ENCODE measurements at places on chromosomes 3 and 15.

- no peak for DNase-seq
These were observed 51.5 kb downstream of the MGLL start for GRCh38 chr3:127770671-127771355.

- no peak for DNase-seq
These were observed 38.4 kb downstream of the TLNRD1 start for GRCh38 chr15:81038975-81039607.

GRCh38 chr3:132368962-132369361, 48.3 kb upstream of the DNAJC13 start:
- DNase-seq = no peak

GRCh38 chr3:180265551-180265950, 228.8 kb upstream of the PEX5L start:
- DNase-seq = no peak

DNA sequence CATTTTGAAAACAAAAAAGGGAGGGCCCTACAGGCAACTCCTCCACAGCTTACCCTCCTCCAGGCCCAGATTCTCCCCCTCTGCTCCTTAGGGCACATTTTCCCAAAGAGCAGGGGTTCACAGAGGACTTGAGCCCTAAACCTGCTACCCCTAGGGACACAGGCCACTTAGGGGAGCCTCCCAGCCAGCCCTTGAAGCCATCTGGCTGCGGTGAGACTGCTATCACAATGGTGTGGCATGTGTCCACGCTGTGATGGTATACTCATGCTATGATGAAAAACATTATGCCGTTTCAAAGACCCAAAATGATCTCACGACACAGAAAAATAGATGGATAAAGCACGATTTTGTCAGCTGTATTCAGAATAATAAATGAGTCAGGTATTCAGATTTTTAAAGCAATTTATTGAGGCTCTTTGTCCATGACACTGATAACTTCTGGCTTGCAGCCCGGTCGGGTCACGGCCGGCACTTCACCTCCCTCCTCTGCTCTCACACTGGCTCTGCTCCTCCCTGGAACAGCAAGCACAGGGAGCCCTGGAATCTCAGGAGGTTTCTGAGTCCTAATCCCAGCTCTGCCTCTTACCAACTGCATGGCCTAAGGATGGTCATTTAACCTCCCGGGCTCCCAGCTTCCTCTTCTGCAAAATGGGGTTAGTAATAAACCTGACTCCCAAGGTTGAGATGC, 115.3 kb downstream of the MEGF11 start:
- DNase-seq = no peak

DNA sequence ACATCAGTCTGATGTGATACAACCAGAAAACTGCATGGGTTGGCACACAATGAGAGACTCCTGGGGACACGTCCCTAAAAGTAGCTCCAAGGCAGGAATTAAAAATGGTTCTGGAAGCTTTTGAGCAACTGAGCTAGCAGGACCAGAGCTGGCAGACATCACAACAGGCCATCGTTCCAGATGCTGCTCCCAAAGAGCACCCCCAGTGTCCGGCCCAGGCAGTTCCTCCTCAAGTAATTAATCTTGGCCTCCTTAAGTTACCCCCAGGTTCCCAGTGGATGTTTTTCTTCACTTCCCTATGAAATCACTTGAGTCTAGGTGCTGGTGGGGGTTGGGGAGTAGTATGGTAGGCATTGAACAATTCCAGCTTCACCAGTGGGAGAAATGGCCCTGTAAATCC, 711.6 kb downstream of the MECOM start:
- DNase-seq = no peak

DNA sequence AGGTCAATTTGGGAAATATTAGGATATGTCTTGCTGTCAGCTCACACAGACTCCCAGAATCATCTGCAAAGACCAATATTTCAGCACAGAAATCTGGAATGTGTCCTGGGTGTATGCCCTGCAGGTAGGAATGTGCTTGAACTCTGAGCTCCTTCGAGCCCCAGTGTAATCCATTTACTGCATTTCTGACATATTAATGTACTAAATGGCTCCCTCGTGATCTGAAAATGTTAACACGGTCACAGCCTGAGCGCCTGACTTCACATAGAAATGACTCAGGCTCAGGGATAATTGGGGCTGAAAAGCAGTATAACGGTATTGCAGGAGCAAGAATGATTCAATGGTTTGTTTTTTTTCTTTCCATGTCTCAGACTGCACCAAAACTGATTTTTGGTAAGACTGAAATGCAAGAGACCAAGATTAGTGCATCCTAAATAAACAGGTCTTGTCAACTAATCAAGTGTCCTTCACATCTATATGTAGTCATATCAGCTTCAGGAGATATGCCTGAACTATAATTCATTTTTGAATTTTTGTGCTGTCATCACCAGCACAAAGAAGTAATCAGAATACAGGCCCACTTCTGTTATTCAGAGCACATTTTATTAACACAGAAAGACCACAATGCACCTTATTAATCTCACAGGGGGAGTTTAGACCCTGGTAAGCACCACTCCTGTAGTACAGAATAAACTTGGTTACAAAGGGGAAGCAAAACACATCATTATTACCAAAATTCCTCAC, 49.8 kb downstream of the DCLK3 start:
- DNase-seq = no peak

DNA sequence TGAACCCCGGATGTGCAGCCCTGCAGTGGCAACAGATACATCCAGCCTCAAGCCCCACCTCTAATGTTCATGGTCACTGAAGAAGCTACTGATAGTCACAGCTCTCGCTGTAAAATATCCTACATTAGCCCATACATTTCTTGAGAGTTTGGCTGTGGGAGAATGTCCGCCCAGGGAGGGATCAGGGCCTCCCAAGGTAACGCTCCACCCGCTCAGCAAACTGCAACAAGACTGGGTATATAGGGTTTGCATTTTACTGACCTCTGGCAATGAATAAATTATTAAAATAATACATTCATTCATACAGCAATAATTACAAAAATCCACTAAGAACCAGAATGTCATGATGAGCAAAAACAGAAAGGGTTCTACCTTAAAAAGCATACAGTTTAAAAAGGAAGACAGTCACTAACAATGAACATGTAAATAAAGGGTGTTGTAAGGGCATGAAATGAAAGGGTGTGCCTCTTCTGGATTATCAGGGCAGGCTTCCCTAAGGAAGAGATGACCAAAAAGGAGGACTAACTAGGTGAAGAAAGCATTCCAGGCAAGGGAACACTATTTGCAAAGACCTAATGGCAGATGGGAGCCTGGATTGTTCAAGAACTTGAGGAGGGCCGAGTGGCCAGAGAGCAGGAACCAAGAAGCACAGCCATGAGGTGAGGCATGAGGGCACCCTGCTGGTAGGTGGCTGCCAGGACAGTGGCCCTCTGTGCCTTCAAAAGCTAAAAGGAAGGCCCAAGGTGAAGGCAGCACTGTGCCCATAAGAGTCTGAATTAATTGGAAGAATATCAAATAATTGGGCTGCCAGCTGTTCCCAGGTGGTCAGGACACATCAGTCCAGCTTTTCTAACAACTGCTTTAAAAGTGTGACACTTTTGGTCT, 28.1 kb upstream of the CTDSPL start:
- DNase-seq = no peak

DNA sequence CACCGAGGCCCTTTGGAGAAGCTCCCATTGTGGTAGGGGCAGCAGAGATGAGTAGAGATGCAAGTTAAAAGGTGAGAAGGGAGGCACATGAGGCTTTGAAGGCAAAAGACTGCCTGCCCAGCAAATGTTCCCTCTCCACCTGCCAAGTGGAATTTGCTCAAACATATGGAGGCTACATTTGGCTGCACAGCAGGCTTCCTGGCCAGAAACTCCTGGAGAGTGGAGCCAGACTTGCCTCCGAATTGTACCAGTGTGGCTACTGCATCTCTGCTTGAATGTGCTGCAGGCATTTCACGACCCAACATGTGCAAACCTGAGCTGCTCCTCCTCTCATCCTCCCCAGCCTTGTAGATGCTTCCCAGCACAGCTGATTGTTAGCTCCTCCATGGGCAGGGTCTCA, 229.2 kb downstream of the ZNF621 start:
- DNase-seq = no peak

DNA sequence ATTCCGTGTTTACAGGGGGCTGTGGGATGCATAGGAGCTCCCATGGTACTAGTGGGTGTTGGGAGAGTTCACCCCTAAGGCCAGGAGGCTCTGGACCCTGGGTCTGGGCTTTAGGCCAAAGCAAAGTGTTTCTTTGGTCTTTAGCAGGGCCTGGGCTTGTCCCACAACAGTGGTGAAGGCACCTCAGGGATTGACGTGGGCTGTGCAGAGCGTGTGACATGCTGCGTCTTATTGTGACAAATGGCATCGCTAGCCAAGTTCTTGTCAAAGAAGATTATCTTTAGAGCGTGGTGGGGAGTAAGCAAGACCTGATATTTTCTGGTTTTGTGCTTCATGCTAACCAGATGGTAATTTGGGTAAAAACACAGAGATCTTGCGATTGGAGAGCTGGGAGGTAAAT, 170.1 kb downstream of the APBA2 start:
- no peak for DNase-seq

DNA sequence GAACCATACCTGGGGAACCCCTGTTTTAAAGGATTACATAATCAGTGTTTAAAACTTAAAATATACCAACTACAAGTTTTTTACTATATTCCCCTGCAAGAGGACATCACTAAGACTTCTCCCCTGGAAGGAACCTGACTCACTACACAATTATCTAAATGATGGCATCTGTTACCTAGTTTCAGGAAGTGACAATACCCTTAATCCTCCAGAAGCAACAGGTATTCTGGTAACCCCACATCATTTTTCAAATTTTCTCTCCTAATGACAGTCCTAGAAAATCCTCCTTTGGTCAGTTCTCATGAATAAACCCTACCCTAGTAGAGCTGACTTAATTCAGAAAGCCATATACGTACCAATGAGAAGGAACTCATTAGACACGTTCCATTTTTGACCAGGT, 78.4 kb downstream of the RFX7 start:
- DNase-seq = no peak

GRCh38 chr15:100201376-100202280, 140.1 kb downstream of the ADAMTS17 start:
- DNase-seq = no peak

GRCh38 chr15:77731945-77732344, 99.2 kb upstream of the LINGO1 start:
- DNase-seq = no peak

GRCh38 chr3:38739396-38739689, 76.7 kb downstream of the SCN10A start:
- no peak for DNase-seq

GRCh38 chr3:72481542-72481941, 366.7 kb downstream of the SHQ1 start:
- no peak for DNase-seq

- no peak for DNase-seq
These were observed 18.1 kb downstream of the GBE1 start for GRCh38 chr3:81743096-81744025.

DNA sequence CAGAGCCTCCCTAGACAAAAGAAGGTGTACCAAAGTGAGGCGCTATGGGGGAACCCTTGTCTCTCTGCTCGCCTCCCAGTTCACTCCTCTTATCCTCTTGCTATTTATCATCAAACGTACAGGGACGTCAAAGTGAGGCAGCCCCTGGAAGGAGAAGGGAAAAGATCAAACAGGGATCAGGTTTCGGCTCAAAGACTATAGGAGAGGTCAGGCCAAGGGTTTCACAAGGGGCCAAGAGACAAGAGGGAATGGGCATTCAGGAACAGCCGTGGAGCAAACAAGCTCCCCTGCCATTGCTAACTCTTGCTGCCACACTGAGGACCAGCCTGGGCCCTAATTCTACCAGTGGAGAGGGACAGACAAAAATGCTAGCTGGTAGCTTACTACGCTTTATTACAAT, 168.7 kb downstream of the GREM1 start:
- no peak for DNase-seq

DNA sequence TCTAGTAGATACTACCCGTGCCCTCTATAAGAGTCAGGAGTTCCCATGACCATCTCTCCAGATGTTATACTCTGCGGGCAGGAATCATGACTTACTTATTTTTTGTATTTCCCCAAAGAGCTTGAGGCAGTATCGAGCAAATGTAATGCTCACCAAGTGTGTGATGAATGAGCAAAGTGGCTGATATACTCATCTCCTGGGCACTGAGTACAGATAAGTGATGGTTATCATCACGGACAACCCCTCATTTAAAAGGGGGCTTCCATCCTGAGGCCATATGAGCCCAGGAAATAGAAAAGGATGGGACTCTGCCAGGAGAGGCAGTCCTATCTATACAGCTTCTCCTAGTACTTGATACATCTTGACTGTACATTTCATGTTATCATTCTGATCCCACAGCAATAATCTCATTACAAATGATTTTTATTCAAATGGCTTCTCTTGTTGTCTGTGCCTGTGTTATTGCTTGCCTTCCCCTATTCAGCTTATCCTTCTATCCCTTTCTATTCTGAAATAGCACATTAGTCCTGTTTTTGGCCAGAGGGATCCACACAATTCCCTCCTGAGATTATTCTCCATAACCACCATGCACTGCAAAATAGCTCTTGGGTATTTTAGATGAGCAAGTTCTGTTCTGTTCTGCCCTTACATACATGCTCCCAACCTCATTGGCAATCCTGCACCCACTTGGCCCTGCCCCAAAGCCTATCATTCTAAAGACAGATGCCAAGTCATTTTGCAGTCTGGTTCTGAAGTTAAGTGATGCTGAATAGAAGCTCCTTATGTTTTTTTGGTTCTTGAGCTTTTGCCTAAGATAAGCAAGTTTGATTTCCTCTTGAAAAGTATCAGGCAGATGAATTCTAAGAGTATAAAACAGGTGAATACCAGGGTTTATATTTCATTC, 48.0 kb upstream of the MRPL3 start:
- DNase-seq = no peak

GRCh38 chr3:17642474-17642873, 100.0 kb downstream of the TBC1D5 start:
- DNase-seq = no peak

DNA sequence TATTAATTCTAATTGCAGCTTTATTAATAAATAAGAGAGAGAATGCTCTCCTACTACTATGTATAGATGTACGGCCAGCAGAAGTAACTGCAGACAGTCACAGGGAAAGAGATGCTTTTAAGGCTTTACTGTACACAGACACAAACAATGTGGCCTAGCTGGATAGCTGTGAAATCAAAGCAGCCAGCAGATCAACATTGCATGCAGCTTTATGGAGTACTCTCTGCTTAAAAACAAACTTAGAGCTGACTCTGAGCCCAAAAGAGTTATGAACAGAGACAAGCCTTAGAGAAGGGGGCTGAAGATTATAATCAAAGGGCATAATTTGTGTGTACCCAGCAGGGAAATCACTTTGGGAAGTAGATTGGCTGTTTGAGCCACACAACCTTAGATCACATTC, 47.2 kb downstream of the CADM2 start:
- DNase-seq = no peak

- DNase-seq = no peak
These were observed 31.7 kb downstream of the HMCES start for GRCh38 chr3:129310111-129311011.

DNA sequence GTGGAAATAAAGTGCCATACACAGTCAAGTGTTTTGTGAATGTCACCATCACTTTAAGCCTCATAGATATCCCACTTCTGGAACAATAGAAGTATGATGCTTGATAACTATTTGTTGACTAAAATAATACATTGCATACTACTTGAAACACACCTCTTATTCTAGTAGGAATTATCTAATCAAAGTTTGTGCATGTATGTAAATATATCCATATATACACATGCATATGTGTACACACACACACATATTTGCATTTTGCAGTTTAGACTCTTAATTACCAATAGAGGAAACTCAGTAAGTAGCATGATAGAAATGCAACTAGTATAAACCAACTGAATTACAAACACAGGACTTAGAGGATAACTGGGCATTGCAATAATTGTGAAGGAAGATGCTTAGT, 1084.1 kb downstream of the FHIT start:
- DNase-seq = no peak

GRCh38 chr3:54593653-54594052, 334.2 kb downstream of the LRTM1 start:
- no peak for DNase-seq
